ENCODE measurements at places on chromosomes 6 and 20.

- DNase-seq = no peak
Measured at GRCh38 chr6:105318660-105319059, 84.2 kb downstream of the PREP start.

- no peak for DNase-seq
Measured at GRCh38 chr20:10823585-10823984, 149.8 kb upstream of the JAG1 start.

DNA sequence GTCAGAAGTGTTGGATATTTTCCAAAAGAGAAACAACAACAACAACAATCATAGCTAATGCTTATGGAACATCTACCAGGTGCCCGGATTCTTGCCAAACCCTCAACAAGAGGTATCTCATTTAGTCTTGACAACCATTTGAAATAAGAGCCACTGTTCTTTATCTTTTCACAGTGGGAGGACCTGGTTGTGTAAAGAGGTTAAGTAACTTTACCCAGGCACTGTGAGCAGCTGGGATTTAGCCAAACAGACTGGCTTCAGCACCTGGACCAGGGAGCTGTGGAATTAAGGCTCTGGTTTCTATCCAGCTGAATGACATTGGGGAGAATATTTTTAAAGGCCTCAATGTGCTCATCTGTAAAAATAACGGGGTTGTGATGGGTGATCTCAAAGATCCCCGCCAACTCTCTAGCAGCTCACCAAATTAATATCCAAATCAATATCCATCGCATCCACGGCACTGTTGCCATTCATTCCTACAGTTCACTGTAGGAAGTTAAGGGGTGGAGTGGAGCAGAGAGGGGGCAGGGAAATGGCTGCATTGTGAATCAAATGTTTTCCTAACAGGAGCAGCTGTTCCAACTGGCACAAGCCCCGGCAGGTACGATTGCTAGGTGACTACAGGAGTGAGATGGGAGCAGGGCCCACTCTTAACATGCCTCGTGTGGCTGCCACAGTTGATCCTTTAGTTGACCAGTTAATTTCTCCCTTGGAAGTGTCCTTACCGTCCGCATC lies 61.8 kb downstream of the GCNT2 start:
- DNase-seq = no peak

- no peak for DNase-seq
Measured at GRCh38 chr6:45836984-45837383, 178.7 kb downstream of the CLIC5 start.

DNA sequence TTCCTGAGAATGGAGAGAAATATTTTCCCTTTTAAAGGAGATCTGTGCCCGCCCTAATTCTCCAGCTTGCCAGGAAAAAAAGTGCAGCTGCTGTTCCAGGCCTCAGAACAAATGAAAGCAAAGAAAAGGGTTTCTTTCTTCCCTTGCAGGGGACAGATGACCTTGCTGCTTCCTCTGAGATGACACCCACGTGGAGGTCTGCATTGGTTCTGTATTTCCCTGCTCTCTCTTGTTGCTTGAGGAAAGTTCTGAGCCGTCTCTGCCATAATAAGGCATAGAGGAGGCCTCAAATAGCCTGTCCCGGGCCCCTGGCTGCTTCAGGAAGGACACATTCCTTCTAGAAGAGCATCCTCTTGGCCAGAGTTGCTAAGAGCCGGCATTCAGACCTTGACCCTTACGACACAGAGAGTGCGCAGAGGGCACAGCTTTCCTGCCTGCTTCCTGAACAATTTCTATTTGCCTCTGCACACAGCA lies 501.8 kb upstream of the SULF2 start:
- peak; percentile 37 for DNase-seq

DNA sequence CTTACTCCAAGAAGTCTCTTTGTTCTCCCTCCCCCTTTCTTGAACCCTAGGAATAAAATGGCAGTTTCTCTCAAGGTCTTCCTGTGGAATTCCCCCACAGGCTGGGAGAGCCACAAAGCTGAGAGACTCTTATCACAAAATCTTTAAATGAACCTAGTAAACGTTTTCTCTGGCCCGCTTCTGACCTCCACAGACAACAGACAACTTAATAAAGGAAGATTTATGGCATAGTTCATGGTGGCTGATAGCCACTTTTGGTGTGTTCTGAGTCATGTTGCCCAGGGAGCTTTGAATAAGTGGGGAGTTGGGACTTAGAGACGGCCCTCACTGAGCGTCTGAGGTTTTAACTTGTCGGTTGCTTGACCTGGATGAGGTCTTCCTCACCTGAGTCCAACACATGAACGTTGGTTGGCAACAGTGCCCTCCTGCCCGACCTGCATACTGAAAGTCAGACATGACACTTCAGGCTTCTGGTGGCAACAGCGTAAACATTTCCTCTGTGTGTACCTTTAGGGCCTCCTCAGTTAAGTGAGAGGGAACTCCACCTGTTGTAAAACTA lies 124.1 kb downstream of the FOXO3 start:
- no peak for DNase-seq

DNA sequence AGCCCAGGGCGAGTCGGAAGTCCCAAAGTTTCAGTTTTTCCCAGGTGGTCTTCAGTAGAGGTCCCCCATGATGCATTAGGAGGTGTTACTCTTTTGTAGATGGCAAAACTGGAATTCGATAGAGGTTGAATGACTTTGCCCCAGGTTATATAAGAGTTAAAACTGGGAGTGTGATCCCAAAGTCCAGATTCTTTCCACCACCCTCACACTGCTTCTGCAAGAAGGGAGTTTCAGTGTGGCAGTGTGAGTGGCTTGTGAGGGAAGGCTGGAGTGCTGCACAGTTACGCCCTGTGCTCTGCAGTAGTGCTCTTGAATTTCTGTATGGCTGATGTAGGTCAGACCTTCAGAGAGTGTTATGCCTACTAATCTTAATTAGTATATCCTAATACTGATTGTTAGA lies 29.8 kb downstream of the NDUFAF5 start:
- DNase-seq = no peak

DNA sequence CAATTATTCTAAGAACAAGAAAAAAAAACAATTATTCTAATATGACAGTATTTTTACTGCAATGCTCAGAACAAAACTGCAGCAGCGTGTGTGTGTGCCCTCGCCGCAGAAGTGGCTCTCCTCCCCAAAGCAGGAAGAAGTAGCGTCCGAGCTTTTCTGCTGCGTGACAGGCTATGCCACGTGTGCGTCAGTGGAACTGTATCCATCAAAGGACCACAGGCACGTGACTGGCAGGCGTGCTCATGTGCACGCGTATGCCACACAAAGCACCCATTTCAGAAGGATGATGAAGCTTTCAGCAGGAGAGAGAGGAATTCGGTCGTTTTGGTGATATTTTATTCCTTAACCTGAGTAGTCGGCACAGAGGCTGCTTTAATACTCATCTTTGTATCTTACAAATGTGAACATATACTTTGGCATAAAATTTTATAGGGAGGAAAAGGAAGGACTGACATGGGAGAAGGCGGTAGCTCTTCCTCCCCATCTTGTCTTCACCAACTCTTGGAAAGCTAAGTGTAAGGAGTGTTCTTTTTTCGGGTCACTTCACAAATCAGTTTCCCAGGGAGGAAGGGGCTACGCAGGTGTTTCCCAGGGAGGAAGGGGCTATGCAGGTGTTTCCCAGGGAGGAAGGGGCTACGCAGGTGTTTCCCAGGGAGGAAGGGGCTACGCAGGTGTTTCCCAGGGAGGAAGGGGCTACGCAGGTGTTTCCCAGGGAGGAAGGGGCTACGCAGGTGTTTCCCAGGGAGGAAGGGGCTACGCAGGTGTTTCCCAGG lies 3.4 kb downstream of the TCFL5 start:
- no peak for DNase-seq

DNA sequence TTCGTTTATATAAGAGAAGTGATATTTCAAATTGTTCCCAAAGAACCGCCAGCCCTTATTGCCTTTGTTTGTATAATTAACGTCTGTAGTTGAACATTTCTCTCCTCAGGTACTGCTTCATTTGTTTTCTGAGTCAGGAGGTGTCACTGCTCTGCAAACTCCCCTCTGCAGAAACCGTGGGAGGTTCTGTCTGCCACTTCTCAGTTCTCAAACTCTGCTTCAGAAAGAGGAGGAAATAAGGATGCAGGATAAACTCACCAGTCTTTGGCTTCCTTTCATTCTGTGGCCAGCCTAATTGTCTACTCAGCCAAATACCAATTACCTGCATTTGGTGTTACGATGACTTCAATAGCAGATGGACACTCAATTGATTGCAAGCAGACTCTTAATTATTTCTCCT lies 149.8 kb downstream of the PAK5 start:
- no peak for DNase-seq

GRCh38 chr20:5670036-5670536 lies 80.1 kb upstream of the SHLD1 start:
- no peak for DNase-seq

GRCh38 chr6:161389756-161390155 lies 115.9 kb upstream of the AGPAT4 start:
- no peak for DNase-seq

- no peak for DNase-seq
Measured at GRCh38 chr6:11188161-11188915, 44.1 kb downstream of the NEDD9 start.

- DNase-seq = no peak
Measured at GRCh38 chr20:42046371-42047085, 428.4 kb upstream of the CHD6 start.

- DNase-seq = no peak
Measured at GRCh38 chr20:3177746-3178485, 4.6 kb upstream of the LZTS3 start.

- DNase-seq = no peak
Measured at GRCh38 chr6:9139746-9140145, 704.4 kb upstream of the SLC35B3 start.

DNA sequence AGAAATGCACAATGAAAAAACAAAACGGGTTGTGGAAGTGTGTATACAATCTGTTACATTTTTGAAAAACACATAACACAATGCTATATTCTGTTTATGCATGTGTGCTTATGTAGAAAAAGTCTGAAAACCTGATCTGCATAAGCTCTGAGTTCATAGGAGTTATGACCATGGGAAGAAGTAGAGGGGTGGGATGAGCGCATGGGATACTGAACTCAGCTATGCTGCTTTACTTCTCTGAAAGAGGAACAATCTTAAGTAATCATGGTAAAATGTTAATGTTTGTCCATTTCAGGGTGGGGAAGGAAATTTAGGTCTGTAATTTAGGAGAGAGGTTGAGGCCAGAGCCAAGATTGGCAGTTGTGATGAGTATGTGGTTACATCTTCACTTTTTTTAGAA lies 126.8 kb downstream of the MTHFD1L start:
- DNase-seq = no peak
